ENCODE measurements at places on chromosomes 3 and 15.

GRCh38 chr15:64466408-64467141 lies 6.2 kb downstream of the ZNF609 start:
- DNase-seq: no peak

DNA sequence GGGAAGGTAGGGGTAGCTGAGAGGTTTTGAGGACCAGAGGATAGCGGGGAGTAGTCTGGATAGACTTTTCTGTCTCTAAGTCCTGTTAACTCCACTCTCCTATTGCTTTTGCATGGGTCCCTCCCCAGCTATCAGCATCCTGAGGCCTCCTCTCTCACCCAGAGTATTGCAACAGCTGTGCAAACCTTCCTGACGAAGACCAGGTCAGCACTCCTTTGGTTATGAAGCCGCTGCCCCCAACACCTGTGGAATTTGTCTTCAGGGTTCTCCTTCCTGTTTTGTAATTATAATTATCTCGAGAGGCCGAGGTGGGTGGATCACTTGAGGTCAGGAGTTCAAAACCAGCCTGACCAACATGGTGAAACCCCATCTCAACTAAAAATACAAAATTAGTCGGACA lies 24.8 kb downstream of the TYRO3 start:
- no peak for DNase-seq

DNA sequence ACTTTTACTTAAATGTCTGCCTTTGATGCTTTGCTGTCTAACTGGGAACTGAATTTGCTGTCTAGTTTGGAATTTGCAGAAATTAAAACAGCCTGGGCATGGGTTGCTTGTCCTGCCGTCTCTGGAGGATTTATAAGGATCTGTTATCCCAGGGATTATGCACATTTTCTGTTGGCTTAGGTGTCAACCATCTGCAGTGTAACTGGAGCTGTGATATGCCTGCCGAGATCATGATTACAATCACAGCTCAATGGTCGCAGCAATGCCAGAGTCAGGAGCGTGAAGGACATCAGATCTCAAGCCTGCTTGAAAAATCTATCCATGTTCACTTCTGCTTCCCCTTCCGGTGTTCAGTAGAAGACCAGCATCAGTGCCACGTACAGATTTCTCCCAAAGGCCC lies 41.8 kb upstream of the SETMAR start:
- DNase-seq: no peak

- no peak for DNase-seq
Observed at GRCh38 chr3:129033633-129034321, 26.8 kb upstream of the GP9 start.

- no peak for DNase-seq
Observed at GRCh38 chr15:93476491-93477177, 387.6 kb upstream of the RGMA start.

All from activated T-helper 9 cell treated with anti-CD3 and anti-CD28 coated beads, Interleukin-2, amount 50 U/mL, for 16 hours (primary cell).